Aorta (tissue), 5 donors: ENCODE measurements at places on chromosomes 12 and 14.

GRCh38 chr12:27076928-27077327 is 5.5 kb downstream of the C12orf71 start:
- DNase-seq, result no peak
- H3K27ac ChIP-seq, result no peak overlapping the region
- no peaks in the 10 kb centered on the region for H3K27me3 ChIP-seq
- no peak overlapping the region for H3K4me3 ChIP-seq
- no peaks in the 10 kb centered on the region for H3K36me3 ChIP-seq

GRCh38 chr12:76790564-76791552 is 26.9 kb downstream of the ZDHHC17 start:
- H3K4me3 ChIP-seq, result no peak overlapping the region
- no peak overlapping the region for H3K27ac ChIP-seq
- no peaks in the 10 kb centered on the region for H3K27me3 ChIP-seq
- no peaks in the 10 kb centered on the region for H3K4me1 ChIP-seq

- no peaks in the 10 kb centered on the region for H3K27me3 ChIP-seq
- no peak overlapping the region for H3K27ac ChIP-seq
- DNase-seq, result no peak
- no peak overlapping the region for H3K4me3 ChIP-seq
- no peaks in the 10 kb centered on the region for H3K4me1 ChIP-seq
These were observed 234.5 kb downstream of the IPO8 start for GRCh38 chr12:30461026-30461615.

GRCh38 chr14:51792809-51793208 is 67.6 kb upstream of the GNG2 start:
- no peaks in the 10 kb centered on the region for H3K4me1 ChIP-seq
- H3K36me3 ChIP-seq, result no peaks in the 10 kb centered on the region
- H3K27me3 ChIP-seq, result no peaks in the 10 kb centered on the region
- H3K4me3 ChIP-seq, result no peak overlapping the region

DNA sequence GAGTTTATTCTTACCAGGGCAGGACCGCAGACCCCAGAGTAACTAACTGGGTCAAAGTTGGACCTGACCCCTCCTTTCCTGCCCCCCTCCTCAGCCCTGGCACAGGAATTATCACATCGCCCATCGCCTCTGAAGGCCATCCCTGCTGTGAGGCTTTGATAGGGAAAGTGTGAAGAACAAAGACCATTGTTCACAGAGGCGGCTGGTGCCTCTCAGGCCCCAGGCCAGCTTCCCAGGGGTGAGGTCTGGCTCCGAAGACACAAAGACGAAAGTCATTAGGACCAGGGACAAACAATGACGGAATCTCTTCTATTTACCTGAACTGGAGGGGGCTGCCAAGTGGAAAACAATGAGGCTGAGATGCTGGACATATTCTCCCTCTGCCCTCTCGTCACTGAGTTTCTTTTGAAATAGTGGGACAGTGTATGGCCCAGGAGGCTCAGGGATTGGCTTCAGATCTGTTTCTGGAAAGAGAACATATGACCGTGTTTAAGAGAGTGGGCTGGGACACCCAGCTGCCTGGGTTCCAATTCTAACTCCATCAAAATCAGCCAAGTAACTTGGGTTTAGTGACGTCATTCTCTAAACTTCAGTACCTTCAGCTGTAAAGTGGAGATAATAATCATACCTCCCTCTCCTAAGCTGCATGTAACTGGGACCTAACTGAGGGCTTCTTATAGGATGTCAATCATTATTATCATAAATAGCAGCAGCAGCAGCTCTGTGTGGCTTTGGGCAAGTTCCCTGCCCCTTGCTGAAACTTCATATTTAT is 769.4 kb downstream of the MED13L start:
- H3K4me1 ChIP-seq, result no peaks in the 10 kb centered on the region
- H3K27ac ChIP-seq, result no peak overlapping the region
- no peaks in the 10 kb centered on the region for H3K36me3 ChIP-seq
- no peak for DNase-seq
- H3K27me3 ChIP-seq, result no peaks in the 10 kb centered on the region
- H3K4me3 ChIP-seq, result no peak overlapping the region
